Stimulated activated CD8-positive, alpha-beta memory T cell treated with anti-CD3 and anti-CD28 coated beads, Interleukin-2, amount 100 ng/mL, for 1 hour (primary cell): ENCODE measurements at places on chromosomes 4 and X.

DNA sequence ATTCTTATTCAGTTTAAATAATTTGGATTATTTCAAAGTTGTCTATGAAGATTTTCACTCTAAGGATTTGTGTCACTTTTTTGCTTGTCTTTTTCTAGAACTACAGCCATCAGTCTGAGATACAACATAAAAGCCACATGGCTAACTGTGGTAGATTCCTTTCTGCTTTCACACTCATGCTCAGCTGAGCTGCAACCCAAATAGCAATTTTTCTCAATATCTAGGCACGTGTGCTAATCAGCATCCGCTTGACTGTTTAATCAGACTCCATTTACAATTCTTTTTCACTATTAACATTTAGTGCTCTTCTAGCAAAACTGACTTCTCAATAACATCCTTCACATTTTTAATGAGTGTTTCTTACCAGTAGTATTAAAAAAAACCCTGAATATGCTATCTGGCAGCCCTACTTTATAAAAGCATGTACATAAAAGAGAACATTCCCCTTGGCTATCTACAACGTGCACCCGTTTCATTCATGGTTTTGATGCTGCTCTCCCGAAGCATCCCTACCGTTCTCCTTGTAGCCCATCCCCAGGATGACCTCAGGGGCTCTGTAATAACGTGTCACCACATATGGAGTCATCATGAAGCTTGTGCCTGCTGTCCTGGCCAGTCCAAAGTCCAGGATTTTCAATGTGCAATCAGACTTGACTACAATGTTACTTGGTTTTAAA, 259.2 kb downstream of the MAPK10 start:
- DNase-seq: no peak

- no peak for DNase-seq
Measured at GRCh38 chrX:10471418-10471817, 149.0 kb downstream of the MID1 start.

- DNase-seq: no peak
Measured at GRCh38 chrX:69189576-69190371, 24.5 kb upstream of the PJA1 start.

DNA sequence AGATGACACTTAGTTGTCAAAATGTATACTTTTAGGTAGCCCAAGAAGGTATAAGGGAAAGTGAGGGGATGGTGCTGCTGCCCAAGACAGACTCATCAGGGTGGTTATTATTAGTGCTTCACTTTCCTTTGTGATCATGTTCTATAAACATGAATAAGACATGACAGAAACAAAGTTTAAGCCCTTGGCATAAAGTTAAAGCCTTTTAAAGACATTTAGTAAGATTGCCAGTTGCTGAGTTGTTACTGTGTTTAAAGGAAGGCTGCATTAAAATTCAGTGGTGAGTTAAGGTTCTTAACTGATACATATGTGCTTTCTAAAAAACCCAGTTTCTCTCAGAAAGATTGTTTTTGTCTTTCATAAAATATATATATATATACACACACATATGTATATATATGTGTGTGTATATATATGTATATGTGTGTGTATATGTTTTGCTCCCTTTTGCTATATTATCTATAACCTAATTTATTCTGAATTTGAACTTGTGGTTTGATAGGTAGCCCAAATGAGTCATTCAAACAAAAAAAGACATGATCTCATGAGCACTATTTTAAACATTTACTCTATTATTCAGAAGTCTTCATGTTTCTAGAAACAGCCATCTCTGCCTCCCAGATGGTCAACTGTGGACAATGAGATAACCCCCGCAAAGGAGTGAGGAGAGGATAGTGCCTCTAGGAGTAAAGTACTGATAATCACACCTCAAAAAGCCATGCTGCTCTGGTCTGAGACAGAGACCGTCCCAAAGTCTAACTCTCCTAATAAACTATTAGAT, 98.1 kb upstream of the OTUD4 start:
- no peak for DNase-seq

- no peak for DNase-seq
Measured at GRCh38 chr4:112813790-112814189, 176.8 kb downstream of the LARP7 start.

DNA sequence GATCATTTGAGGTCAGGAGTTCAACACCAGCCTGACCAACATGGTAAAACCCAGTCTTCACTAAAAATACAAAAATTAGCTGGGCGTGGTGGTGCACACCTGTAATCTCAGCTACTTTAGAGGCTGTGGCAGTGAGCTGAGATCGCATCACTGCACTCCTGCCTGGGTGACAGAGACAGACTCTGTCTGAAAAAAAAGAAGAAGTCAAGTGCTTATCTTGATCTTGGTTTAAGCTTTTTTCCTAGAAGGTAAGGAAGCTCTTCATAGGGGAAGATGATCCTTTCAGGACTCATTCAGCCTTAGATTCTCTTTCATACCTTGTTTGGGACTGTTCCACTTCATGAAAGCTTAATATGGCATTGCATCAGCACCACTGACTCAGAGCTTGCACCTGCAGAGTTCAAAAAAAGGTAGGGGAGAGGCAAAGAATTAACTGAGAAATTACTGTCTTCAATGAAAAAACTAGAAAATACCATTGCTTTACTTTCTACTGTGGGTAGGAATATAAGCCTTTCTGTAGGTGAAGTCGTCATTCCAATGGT, 70.8 kb upstream of the EPGN start:
- DNase-seq: no peak

- no peak for DNase-seq
Measured at GRCh38 chr4:173365359-173365996, 5.3 kb upstream of the SAP30 start.

DNA sequence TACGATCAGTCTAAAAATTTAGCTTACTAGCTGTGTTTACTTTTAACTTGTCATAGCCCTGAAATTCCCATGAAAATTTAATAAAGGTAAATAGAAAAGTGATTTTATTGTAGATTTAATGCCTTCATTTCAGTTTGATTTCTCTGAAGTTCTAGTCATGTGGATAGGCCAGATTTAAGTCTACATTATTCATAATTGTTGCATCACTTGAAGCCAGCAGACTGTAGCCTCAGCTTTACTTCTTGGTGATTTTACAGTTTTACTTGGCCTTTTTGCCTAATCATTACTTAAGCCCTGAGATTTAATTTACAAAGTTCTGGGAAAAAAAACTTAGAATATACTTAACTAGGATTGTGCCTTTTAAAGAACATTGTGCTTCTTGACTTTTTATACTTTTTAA, 73.5 kb upstream of the FHDC1 start:
- DNase-seq: no peak

- no peak for DNase-seq
Measured at GRCh38 chrX:69126642-69127041, 38.6 kb downstream of the PJA1 start.

DNA sequence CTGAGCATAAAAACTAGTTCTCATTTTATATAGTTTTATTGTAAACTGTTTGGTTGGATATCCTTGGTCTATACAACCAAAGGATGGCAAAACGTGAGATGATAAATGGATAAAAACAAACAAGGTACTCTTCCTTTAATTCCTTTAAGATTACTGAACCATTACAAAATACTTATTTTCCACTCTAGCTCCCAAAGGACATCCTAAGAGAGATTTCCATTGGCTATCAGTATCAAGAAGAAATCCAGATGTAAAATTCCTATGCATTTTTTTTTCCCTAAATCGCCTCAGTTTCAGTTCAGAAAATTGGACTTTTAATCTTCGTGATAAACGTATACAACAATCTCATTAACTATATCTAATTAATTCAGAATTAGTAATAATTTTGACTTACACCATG, 2.3 kb downstream of the FBXL5 start:
- DNase-seq: no peak

DNA sequence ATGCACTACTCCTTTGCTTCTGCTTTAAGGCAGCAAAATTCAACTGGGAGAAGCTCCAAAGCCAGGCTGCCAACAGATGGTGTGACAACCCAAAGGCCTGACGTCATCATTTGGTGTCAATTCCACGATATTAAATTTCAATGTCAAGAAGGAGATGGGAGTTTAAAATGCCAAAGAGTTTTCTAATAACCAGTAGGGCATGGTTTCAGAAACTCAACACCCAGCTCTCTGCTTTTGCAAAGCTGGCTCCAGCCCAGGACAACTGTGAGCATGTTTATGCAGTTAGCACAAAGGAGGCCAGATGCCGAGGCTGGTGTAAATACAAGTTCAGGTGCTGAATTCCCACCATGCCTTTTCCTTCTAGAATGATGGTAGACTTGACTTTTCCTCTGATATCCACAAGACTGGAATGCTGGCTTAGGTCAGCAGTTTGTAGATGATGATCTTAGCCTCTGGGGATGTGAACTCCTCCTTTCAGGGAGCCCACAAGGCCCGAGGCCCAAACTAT, 67.3 kb downstream of the AFAP1 start:
- DNase-seq: no peak

DNA sequence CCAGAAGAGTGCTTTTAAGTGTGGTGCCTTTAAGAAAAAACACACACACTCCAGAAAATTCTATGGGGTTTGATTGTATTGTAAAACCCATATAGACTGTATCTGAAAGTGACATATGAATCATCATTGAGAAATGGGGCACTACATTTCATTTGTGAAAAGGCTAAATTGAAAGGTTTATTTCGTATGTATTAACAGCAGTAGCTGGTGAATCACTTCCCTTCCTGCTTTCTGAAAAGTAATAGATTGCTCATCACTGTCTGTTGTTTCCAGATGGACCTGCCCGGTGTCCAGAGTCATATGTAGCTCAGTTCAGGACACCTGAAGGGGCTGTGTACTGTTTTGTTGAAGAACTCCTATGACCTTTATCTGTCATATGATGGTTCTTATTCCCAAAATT, 28.1 kb upstream of the HPRT1 start:
- DNase-seq: no peak

DNA sequence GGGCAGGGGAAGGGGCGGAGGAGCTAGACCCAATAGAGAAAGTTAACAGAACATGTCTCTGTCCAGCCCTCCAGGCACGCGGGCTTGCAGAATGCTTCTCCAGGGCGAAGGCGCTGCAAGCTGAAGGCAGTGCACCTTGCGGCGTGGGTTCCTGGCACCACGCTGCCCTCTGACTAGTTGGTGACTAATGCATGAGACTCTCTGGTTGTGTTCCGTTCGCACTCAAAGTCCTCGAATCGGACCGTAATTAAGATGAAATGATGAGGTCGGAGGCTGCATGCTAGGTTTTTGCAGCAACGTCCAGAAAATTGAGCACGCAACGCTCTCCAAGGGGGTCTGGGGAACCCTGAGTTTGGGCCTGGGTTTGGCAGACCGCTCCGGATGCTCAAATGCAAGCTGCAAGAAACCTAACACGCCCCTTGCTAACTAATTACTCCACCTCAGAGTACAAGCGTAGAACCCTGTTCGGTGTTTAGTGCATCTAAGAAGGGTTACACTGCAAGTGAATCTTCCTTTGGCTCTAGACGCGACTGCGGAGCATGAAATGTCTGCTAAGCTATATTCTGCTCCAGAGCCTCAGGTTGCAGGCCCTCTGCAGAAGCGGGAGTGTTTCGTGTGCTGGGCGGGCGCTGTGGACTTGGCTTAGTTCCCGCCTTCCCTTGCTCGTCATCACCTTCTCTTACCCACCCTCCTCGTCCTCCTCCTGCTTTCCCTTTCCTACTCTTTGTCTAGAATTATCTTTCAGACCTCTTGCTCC, 57.1 kb upstream of the NKAP start:
- no peak for DNase-seq
